ENCODE measurements at places on chromosomes 5 and 9.
A peak's percentile ranks its signal among the peaks of the same experiment; 100 is the strongest.

DNA sequence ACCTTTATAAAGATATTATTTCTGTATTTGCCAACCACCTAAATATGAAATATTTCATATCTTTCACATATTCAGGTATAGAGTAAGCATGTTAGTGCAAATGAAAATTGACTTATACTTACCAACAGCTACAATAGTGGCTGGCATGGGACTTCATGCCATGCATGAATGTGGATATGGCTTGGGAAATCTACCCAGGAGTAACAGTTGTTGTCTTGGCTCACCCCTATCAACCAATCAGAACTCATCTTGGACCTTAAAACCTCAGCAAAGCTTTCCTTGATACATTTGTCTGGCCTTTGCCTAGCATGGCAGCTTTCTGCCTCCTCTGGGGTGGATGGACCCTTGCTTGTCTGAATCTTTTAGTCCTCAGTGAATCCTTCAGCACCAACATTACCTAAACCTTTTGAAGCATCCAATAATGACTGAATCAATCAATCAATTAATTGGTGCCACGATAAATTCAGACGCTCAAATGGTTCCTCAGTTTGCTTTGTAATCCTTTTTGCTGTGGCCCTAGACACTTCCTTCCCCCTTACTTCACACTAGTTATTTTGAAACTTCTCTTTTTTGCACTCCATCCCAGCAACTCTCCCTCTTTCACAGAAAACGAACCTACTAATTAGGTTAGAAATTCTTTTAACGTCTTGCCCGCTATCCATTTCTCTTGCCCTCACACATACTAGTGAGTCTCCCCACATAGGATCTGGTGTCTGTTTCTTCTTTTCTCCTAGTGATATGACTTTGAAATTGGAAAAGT is 132.3 kb upstream of the ZNF608 start:
- no peak for DNase-seq

- DNase-seq = no peak
These were observed 514.7 kb downstream of the MTRR start for GRCh38 chr5:8383616-8384015.

GRCh38 chr5:55918087-55919035 is 67.2 kb downstream of the IL31RA start:
- no peak for DNase-seq

DNA sequence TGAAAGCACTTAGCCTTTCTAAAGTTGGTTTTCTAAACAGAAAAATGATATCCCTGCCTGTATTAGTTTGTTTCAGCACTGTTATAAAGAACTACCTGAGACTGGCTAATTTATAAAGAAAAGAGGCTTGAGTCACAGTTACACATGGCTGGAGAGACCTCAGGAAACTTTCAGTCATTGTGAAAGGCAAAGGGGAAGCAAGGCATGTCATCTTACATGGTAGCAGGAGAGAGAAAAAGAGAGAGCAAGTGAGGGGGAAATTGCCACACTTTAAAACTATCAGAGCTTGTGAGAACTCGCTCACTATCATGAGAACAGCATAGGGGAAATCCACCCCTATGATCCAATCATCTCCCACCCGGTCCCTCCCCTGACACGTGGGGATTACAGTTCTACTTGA is 64.9 kb downstream of the FAM170A start:
- DNase-seq = no peak

GRCh38 chr5:169910393-169910792 is 69.9 kb downstream of the INSYN2B start:
- no peak for DNase-seq

- DNase-seq = no peak
These were observed 132.5 kb downstream of the CACNA1B start for GRCh38 chr9:138009803-138010690.

DNA sequence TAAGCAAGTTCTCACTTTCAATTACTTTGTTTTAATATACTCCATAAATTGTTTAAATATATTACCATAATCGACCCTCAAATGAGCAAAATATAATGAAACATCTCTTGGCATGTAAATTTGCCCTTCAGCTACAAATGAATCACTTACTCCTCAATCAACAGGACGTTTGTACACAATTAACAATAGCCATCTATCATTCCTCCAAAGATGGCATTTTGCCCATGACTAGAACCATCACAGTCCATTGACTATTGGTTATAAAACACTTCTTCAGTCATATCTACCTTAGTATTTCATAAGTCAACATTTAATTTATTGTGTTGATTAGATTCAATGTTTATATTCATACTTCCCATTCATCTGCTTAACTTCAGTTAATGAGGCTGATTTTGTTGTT is 127.2 kb downstream of the CTNND2 start:
- DNase-seq = no peak

DNA sequence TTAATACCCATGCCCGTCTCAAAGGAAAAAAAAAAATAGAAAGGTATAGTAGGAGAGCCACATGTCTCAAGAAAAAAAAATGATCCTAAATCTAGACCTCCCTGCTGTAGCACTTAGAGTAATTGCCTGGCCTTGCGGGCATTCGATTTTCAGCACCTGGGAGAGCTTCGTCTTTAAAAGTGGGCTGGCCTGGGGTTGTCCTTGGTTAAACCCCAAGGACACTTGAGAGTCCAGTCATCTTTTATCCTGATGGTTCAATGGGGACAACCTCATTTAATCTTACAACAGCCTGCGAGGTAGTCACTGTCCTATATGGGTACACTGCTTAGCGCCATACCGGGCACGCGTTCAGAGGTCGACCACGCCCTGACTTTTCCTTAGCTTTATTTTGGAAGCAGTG is 60.1 kb downstream of the MAT2B start:
- DNase-seq = no peak

DNA sequence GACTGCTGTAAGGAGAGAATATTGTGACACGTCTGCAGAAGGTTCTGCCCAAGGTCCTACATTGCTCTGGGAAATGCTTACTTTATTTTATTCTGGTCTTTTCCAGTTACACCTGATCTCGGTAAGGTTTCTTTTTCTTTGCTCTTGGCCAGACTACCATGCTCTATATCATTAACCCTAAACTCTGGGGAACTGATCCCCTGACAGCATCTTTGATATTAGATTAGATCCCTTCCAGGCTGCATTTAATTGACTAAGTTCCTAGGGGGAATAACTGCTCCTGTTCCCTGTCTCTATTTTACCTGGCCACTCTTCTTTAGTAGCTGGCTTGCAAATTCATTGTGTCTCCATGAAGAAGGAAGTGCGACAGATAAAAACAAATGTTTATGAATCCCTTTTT is 243.5 kb downstream of the MAT2B start:
- DNase-seq = no peak

DNA sequence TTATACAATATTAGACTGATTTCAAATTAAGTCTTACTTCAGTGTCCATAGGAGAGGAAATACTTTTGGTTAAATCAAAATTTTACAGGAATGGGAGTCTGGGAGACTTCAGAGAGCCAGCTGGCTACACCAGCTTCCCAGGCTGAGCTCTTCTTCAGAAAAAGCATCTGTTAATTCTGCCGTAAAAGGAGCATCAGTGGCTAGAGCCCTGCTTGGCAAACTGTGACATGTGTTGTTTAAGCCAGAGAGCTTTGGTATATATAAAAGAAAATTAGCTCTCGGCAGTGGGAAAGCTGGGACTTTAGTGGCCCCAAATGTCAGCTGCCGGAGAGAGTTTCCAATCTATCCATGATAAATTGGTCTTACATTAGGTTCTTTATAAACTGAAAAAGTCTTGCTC is 378.8 kb upstream of the TUSC1 start:
- DNase-seq = no peak

GRCh38 chr9:112762726-112763518 is 12.4 kb downstream of the SNX30 start:
- DNase-seq = no peak

DNA sequence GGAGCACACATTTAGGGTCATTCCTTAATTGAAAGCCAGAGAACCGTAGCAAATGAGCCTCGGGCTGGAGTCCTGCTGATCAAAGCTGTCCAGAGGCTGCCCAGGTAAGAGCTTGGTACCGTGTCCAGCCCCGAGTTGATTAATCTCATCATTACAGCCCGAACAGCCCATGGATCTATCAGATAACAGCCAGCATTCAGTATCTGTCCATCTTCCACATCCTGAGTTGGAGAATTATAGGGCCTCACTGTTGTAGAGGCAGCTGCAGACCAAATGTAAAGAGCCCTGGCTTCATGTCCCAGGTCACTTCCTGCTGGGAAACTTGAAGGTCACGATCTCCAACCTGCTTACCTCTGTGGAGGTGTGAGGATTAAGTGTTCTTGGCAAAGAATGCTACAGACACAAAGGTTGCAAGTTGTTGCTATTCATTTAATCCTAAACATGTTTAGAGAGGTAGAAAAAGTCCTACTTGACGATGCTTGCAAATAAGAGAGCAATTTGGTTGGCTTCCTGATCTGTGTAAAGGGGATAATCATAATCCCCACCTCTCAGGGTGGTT is 16.1 kb downstream of the GGTA1 start:
- no peak for DNase-seq

DNA sequence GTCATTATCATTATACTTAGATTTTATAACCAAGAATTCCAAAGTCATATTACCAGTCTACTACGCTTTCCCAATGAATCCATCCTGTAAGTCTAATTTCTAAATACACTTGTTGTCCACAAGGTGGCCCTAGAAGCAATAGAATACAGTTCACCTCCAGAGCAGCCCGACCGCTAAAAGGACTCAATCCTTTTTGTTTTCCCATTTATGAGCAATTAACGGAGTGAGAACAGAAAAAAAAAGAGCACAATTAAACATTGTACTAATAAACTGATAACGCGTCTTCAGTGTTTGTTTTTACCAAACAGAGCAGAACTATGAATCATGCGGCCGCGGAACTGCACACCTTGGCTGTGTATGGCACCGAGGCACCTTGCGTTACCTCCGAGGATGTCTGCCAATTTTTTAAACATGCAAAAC is 160.7 kb upstream of the DAPK1 start:
- peak; percentile 55 for DNase-seq

- no peak for DNase-seq
These were observed 23.0 kb downstream of the TMOD1 start for GRCh38 chr9:97524424-97524823.

DNA sequence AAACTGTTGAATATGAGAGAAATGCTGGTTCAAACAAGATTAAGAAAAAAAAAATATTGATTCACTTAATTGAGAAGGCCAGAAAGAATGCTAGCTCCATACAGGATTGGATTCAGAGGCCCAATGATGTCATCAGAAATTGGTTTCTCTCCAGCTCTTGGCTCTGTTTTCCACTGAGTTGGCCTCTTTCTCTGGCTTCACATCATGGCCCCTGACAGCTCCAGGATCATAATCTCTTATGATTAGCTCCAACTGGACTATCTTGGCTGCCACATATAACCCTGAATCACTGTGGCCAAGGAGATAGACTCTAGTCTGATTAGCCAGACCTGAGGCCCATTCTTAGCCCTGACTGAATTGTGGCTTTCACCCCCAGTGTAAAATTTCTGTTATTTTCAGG is 244.7 kb upstream of the GRAMD2B start:
- no peak for DNase-seq

Data from HEK293T (cell line).